ENCODE measurements at places on chromosomes 2 and 18.

DNA sequence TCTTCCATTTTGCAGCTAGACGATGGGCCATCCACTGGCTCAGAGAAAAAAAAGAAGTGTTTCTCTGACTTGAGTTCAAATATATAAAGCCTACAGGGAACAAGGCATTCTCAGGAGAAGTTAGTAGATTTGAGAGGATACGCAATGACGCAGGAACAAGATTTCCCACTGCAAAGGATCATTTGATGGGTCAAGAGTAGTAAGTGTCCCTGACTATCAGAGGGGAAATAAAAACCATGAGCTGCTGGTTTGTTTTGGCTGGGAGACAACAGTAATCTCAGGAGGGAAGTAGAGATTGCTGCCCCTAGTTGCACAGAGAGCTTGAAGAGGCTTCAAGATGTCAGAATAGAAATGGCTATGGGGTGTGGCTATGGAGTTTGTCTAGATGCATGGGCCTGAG is 22.3 kb upstream of the MYO1B start:
- DNase-seq: no peak

DNA sequence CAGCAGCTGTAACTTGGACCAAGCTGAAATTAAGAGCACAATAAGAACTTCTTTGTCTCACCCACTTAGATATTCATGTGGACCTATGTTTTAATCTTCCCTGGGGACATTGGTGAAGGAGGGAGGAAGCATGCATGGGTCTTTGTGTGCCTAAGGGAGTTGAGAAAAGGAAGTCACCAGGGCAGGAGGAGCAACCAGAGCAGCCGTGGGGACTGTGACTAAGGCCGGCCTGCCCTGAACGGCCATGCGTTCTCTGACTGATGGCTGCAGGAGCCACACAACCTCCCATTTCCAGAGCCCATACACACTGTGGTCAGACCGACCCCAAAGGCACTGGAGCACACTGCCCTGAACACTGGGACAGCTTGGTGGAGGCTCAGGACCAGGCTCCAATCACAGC is 43.7 kb upstream of the SLC35G4 start:
- no peak for DNase-seq

DNA sequence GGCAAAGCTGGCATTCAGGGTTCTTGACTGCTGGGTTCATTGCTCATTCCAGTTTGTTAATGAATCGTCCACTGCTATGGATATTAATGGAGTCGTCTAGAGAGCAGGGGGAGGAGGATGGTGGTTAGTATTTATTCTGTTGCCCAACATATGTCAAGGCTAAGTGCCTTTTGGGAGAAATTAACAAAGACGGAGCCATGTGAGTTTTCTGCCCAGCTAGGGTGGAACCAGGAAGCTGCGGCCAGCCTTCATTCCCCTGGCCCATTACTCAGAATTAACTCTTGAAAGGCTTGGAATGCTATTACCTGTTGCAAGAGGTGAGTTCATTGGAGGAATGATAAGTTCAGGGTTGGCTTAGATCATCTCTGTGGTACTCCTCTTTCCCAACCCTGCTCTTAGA is 19.3 kb downstream of the IGFBP2 start:
- DNase-seq: no peak

- DNase-seq: peak; percentile 74
Measured at GRCh38 chr2:119290859-119291587, 67.4 kb downstream of the STEAP3 start.

DNA sequence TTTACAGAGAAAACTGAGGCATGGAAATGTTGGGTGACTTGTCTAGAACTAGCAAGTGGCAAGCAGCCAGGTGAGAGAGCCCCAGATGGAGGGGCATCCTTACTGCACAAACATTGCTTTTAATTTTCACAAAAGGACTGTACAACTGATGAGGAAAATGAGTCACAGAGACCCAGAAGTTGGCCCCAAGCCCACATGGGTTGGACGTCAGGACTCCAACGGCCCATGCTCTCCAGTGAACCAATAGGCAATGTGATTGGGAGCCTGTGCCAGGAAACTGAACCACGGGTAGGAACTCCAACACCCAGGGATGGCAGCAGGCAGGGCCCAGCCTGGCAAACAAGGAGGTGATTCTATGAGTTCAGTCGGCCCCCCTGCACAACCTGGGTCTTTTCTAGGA is 50.8 kb downstream of the PID1 start:
- DNase-seq: no peak

DNA sequence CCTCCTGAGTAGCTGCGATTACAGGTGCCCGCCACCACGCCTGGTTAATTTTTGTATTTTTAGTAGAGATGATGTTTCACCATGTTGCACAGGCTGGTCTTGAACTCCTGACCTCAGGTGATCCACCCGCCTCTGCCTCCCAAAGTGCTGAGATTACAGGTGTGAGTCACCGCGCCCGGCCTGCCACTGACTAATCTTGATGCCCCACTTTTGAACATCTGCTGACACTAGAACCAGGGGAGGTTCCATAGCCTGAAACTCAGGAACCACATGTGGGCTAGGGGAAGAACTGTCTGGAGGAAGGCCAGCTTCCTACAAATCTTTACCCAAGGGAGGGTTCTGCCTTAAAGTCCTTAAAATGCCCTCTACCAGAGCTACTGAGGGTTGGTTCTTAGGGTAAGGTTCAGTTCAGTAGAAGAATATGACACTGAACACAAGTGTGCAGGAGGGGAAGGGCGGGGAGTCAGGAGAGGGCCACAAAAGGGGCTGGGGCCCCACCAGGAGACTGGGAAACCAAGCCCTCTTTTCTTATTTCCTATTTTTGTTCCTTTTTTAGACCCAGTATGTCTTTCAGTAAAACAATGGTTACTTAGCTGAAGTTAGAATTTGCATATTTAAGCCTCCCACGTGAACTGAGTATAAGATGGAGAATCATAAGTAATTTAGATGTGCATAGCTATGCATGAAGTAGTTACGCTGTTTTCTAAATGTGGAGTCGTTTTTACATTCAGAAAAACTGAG is 6.3 kb upstream of the RAB31 start:
- DNase-seq: no peak

DNA sequence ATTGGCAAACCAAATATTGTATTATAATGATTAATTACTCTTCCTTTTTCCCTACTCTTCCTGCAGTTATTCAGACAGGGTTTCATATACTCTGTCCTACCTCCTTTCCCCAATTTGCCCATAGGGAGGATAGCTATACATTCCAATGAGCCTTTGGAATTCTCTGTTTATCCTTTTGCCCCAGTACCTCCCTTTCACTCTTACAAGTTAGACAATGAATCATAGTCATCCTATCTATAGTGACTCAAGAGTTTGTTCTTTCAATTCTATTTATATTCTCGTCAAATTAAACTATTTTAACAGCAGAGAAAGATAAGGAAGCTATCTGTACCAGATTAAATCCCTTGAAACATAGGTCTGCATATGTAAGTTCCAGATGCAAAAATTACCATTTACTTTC is 437.5 kb downstream of the NR4A2 start:
- no peak for DNase-seq

DNA sequence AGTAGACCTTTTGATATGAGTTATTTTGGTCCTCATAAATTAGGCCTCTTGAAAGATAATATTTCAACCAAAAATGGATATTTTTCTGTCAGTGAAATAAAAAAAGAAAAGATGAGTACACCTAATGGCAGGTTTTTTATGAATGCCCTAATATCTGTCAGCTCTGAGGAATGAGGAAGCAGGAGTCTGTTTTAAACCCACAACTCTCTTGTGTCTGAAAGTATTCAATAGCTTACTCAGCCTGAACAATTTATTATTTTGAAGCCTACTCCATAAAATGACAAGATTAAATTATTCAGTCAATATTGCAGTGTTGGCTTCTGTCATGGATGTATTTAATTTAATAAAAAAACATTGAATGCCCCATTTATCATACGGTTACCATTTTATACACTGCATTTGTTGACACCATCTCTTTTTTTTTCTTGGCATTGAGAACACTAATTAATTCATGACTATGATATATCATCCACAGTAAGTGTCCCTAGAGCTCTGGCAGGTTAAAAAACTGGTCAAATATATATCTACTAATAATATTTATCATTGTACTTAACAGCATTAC is 548.2 kb downstream of the CBLN2 start:
- no peak for DNase-seq
